ENCODE measurements at places on chromosomes 3 and 15.

DNA sequence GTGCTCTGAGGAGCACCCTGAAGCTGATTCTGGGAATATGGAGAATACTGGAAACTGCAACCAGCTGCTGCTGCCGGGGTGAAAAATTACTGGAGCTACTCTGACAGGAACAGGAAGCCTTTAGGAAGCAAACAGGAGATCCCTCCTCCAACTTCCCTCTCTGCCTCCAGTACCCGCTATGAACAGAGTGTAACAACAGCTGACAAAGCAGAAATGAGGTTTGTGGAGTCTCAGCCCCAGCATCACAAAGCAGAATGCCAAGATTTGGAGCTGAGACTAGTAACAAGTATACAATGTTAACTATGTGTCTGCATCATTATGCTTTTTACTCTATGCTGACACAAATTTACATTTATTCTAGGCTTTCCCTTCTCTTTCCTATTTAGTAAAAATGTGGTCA is 22.7 kb upstream of the PIAS1 start:
- peak; percentile 61 for DNase-seq

- no peak for DNase-seq
Observed at GRCh38 chr3:8170971-8171508, 330.6 kb upstream of the LMCD1 start.

DNA sequence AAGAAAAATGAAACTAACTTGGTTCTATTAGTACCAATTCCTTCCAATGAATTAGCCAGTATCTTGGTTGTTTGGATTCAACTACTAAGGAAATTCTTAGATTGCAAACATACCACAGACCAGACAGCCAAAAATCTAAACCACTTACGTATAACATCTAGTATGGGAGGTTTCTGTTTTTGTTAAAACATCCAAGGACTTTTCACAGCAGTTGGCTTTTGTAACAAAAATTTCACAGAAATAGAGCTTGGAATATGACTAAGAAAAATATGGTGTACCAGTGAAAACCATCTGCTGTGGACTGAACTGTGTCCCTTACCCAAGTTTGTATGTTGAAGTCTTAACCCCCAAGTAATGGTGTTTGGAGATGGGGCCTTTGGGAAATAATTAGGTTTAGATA is 199.2 kb downstream of the OTOL1 start:
- no peak for DNase-seq

GRCh38 chr15:78130466-78131294 is 565 bp downstream of the CIB2 start:
- no peak for DNase-seq

- DNase-seq = peak; percentile 97
Observed at GRCh38 chr15:43270676-43271306, 4.1 kb upstream of the TGM5 start.

GRCh38 chr3:26931896-26932295 is 309.3 kb downstream of the LRRC3B start:
- no peak for DNase-seq

- DNase-seq = no peak
Observed at GRCh38 chr15:29873264-29873663, 51.0 kb upstream of the TJP1 start.

DNA sequence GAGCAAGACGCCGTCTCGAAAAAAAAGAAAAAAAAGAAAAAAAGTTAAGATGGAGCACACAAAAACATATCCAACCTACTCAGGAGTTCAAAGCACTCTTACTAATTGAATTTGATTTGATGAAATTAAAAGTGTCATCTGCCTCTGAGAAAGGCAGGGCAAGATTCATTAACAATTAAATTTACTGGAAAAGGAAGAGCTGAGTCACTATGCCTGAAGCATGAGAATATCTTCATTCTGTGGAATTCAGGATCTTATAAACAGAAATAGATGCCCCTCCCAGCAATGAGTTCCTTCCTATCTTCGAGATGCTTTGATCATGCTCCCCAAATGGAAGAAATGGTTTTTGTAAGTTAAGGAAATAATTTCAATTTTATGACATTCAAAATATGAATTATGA is 61.0 kb upstream of the ST3GAL6 start:
- DNase-seq = no peak

DNA sequence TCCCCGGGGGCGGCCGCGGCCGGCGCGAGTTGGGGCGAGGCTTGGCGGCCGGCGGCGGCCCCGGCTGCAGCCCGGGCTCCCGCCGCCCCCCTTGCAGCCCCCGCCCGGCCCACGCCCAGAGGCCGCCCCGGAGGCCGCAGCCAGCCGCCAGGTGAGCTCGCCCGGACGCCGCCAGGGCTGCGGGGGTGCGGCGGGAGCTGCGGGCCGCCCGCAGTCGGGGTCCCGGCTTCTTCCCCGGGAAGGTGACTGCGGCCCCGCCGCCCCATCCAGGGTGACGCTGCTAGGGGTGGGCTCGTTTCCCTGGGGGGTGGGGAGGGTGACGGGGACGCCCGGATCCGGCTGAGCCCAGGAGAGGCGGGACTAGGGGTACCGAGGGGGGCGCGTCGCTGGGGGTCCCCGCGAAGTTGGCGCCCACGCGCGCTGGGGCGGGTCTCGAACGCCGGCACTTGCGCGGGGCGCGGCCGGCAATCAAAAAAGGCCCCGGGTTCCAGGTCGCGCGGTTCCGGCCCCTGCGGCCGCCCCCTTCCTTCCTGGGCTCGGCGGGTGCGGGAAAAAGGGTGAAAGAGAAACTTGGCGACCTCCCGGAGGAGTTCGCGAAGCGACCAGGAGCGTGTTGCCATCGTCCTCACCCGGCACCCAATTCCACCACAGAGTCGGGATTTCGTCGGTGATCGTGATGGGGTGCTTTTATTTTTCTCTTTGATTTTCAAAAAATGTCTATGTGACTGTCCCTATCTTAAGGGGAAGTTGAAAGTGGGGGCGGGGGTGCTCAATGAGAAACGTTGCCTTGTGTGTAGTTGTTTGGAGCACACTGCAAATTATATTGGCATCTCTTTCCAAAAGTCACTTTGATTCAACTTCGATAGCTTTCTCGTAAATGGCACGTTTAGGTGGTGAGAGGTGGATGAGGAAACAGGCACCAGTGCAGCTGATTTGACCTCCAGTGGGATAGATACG is 619 bp downstream of the ATXN7 start:
- peak; percentile 37 for DNase-seq

DNA sequence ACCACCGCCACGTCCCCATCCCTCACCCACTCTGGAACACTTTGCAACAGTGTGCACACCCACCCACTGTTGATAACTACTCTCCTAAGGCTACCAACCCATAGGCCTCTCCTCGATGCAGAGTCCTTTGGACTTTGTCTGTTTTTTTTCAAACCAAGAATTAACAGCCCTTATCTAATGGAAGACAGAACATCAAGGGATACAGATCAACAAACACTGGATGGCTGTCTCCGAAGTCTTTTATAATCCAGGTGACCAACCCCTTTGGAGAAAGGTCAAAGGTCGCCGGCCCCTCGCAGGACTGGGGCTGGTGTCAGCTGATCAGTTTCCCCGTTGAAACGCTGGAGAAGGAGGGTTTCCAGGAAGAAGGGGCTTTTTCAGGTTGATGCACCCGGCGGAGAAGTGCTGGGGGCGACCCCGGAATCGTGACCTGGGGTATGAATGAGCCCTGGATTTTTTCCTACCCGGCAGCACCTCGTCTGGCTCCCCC is 532 bp downstream of the B4GALT4 start:
- DNase-seq = no peak

GRCh38 chr15:75170711-75171341 is 30.9 kb upstream of the C15orf39 start:
- no peak for DNase-seq

DNA sequence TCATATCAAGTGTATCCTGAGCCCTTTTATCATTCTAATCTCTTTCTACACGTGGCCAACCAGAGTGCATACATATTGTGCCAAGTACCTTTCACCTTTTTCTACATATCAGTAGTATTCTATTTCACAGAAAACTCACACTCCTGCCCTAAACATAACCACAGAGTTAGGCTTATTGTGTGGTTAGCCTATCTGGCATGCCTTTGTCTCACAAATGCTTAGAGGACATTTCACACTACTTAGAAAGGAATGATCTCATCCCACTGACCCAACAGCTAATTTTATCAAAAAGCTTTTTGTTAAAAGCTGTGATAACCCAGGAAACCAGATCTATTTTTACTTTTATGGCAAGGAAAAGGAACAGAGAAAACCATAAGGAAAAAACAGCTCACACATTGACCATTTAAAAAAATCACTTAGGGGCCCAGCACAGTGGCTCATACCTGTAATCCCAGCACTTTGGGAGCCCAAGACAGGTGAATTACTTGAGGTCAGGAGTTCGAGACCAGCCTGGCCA is 17.8 kb upstream of the MAP4 start:
- no peak for DNase-seq
